ENCODE measurements at places on chromosomes 6 and 20. TPM values are rescaled to one million over a fixed set of nuclear protein-coding genes. Genes with fewer than 3 reads are reported as not detected.

ZNF391 gene
- total RNA-seq, result 5.9 TPM

GABRR2 gene
- 2.3 TPM for total RNA-seq

GRCh38 chr6:123214433-123214832 is 218.4 kb downstream of the CLVS2 start:
- no peak overlapping the region for H3K27ac ChIP-seq
- no peaks in the 10 kb centered on the region for H3K4me1 ChIP-seq
- H3K27me3 ChIP-seq, result no peaks in the 10 kb centered on the region
- DNase-seq, result no peak

ADGB gene
- not detected for total RNA-seq

- DNase-seq, result no peak
- H3K27ac ChIP-seq, result no peak overlapping the region
- H3K27me3 ChIP-seq, result no peaks in the 10 kb centered on the region
Measured at GRCh38 chr20:63963784-63964301, 5.9 kb downstream of the ZNF512B start.

TRIM10 gene
- not detected for total RNA-seq

DNA sequence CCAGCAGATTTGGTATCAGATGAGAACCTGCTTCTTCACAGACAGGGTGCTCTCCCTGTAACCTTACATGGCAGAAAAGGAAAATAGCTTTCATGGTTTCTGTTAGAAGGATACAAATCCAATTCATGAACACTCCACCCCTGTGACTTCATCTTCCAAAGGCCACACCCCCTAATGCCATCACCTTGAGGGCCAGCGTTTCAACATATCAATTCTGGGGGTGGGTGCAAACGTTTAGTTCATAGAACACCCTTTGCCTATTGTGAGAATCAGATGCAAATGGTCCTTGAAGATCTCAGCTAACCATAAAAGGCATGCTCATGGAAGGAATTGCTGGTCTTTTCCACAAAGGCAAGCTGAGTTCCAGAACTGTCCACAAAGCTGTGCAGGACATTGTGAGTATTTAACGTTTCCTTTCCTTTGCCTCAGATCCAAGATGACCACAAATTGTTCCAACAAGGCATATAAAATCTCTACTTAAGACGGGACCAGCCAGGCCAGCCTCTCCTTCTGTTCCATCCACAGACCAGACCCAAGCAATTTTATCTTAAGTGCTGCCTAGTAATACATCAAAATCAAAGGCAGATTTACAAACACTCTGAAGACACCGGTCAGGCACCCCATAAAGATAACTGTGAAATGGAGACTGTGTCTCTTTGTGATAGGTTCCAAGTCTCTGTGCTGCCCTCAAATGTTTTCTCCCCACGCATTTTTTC is 34.7 kb upstream of the SSTR4 start:
- DNase-seq, result no peak
- no peaks in the 10 kb centered on the region for H3K4me1 ChIP-seq
- H3K27me3 ChIP-seq, result no peaks in the 10 kb centered on the region
- H3K4me3 ChIP-seq, result no peak overlapping the region
- peak overlapping the region; percentile 43 for H3K27ac ChIP-seq

DNA sequence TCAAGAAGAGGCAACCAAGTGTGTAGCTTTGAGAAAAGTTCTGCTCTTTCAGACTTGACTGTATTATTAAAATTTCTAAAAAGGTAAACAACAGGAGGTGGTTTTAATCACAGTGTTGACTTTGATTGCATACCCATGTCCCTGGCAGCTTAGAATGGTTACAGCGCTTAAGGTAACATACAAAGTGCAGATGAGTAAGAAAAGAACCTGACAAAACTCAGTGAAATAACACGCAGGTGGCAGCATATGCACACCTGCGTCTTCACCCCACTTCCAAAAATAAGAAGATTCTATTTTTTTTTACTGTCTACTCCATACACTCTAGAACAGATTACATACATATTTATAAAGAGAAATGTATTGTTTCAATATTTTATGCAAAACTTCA is 233.5 kb downstream of the GMPR start:
- H3K27ac ChIP-seq, result no peak overlapping the region
- H3K4me3 ChIP-seq, result no peak overlapping the region
- no peaks in the 10 kb centered on the region for H3K4me1 ChIP-seq
- DNase-seq, result no peak
- H3K36me3 ChIP-seq, result no peaks in the 10 kb centered on the region
- H3K27me3 ChIP-seq, result no peaks in the 10 kb centered on the region

RIPOR2 gene
- total RNA-seq, result 13.8 TPM

- H3K4me1 ChIP-seq, result no peaks in the 10 kb centered on the region
- DNase-seq, result no peak
- H3K27ac ChIP-seq, result peak overlapping the region; percentile 80
- H3K27me3 ChIP-seq, result no peaks in the 10 kb centered on the region
Measured at GRCh38 chr6:2854396-2854982, 12.8 kb upstream of the SERPINB1 start.

- H3K4me3 ChIP-seq, result peak overlapping the region; percentile 46
- H3K36me3 ChIP-seq, result no peaks in the 10 kb centered on the region
- no peaks in the 10 kb centered on the region for H3K4me1 ChIP-seq
- no peaks in the 10 kb centered on the region for H3K27me3 ChIP-seq
Measured at GRCh38 chr6:45663251-45664221, 285.8 kb upstream of the SUPT3H start.

DNA sequence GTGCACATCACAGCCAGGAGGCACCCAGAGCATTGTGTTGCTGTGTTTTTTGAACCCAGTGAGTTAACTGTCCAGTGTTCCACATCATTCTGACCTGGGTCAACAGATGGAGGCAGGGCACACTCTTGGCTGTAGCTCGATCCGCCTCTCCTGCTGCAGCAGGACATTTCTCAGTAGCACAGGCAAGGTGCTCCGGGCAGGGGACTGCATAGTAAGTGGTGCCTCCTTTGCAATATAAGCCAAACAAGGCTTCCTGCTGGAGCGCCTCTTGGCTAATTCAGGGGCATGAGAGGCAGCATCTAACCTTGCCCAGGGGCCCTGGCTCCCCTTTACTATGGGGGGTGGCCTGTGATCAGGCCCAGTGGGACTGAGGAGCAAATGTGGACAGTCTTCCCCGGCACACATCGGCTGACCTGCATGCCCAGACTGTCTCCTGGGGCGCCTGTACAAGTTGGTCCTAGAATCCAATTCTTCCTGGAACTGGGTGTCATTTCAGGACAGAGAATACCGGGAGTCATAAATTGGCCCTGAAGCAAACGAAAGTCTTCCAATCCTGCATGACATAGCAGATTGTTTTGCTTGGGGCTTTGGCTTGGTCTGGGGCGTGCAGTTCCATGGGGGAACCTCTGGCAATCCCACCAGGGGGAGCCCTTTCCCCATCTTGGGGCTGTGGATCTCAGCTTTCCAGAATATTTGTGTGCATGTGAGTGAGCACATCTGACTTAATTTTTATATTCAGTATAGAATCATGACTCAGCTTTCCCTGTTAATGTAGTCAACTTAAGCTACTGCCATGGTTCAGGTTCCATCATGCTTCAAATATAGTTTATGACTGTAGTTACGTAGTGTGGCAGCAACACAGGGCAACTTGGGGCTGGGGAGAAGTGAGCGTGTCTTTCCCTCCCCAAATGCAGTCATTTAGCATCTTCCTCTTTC is 56.0 kb upstream of the DDR1 start:
- H3K4me1 ChIP-seq, result peaks cover 4% of the 10 kb centered on the region
- H3K4me3 ChIP-seq, result no peak overlapping the region
- DNase-seq, result peak; percentile 91
- no peaks in the 10 kb centered on the region for H3K36me3 ChIP-seq
- peak overlapping the region; percentile 86 for H3K27ac ChIP-seq

Data from breast epithelium (tissue), 4 donors.